ENCODE measurements at places on chromosomes 4 and X.

DNA sequence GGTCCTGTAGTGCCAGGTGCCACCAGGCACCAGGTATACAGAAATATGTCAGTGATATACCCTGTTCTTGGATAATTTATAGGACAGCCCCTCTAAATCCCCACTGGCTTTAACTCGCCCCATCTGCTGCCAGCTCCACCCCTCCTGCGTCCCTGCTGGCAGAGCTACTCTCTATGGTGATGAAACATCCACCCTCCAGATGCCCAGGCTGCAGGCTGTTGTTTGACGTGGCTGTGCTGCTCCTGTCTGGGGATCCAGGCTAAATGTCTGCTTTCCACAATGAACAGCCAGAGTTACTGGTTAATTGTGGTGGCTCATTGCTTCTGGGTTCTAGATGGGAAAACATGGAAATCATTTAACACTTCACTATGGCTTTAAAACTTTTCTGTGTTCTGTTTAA lies 12.9 kb downstream of the NHSL2 start:
- DNase-seq, result peak; percentile 60

DNA sequence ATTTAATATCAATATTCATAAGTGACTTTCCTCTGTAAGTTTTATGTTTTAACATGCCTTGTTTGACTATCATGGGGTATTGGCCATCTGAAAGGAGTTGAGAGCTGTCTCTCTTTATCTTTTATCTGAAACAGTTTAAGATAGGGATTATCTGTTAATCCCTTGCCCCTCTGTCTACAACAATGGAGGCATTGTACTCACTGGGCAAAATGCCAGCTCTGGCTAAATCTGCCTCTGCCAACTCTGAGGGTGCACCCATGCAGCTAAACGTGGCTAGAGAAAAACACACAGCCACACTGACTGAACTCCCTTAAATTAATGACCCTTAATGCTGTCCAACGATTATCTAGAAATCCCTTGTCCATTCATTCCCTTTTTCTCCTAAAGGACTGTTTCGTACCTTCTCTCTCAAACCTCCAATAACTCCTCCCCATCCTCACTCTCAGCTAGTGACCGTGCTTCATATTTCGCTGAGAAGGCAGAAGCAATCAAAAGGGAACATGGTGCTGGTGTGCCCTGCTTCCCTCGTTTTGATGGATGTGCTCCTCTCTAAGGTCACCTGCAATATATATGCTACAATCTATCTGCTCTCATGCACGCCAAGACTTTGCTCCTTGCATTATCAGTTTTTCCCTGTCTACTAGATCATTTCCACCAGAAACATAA lies 10.3 kb downstream of the PHKA2 start:
- DNase-seq, result no peak

DNA sequence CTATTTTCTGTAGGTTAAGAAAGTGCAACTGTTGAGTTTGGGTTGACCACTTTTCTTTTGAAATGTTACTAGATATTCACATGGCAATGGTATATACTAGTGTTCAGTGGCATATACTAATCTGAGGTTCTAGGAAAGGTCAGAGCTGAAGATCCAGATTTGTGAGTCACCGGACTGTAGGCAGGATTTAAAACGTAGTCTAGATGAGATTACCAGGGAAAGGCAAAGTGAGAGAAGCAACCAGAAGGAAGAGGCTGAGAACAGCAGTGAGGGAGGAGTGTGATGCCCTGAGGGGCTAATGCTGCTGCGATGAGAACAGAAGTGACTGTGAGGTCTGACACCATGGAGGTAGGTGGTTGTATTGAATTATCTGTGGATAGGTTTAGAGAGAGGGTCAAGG lies 9.7 kb upstream of the PLA2G12A start:
- DNase-seq, result no peak

- DNase-seq, result peak; percentile 49
These were observed 97.9 kb upstream of the DDIT4L start for GRCh38 chr4:100288161-100288560.

- DNase-seq, result peak; percentile 93
These were observed 54.5 kb downstream of the LDB2 start for GRCh38 chr4:16843831-16844508.

Data from AG10803 (cell line).